ENCODE measurements at places on chromosomes 11 and 22. TPM values are rescaled to one million over a fixed set of nuclear protein-coding genes. Genes with fewer than 3 reads are reported as not detected.

Gene ACRV1
- polyA plus RNA-seq, result 1.3 TPM

Gene MMP10
- 1.8 TPM for polyA plus RNA-seq

DNA sequence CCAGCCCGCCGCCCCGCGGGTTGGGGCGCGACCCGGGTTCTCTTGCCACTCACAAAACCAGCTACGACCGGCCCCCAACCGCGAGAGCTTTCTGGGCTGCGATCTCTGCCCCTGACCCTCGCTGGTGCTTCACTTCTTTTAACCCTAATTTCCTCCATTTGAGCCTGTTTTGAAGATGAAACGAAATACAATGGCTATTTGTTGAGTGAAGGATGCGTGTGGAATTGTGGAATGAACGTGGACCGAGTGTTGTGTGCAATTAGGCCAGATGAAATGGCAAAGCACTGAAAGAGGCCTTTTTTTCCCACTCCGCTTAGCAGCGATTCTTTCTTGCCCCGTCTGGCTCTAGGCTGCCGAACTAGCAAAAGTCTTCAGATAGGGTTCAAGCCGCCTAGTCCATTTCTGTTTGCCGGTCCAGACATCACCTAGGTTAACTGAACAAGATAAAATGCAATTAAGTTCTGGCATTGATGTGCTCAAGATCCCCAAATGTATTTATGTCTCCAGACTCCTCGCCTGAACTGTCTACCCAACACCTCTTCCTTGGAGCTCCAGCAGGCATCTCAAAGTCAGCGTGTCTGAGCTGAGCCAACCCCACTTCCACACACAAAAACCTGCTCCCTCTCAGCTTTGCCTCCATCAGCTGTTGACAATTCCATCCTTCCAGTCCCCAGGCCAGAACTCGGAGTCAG lies 471 bp upstream of the TMEM184B start:
- DNase-seq, result no peak

DNA sequence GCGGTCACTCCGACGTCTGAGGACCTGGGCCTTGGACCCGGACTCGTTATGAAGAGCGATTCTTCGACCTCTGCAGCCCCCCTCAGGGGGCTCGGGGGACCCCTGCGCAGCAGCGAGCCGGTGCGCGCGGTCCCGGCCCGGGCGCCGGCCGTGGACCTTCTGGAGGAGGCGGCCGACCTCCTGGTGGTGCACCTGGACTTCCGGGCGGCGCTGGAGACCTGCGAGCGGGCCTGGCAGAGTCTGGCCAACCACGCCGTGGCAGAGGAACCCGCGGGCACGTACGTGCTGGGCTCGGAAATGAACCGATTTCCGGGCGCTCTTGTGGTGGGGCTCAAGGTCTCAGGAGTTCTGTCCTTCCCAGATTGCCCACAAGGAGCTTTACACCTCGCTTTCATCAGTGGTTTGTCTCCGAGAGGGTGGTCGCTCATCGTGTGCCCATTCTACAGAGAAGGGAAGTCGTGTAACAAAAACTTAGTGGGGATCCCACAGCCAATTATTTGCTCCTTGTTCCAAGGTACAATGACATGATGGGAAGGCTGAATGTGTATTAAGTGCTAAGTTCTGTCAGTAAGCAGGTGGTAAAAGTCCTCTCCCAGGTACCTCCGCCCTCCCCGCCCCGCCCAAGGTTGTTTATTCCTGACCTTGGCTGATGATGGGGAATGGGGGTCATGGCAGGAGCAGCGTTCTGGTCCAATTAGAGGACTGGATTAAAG lies 695 bp downstream of the PEX26 start:
- no peak for DNase-seq

- no peak for DNase-seq
Observed at GRCh38 chr11:116037861-116038260, 533.6 kb upstream of the CADM1 start.

Measured in right lung (tissue), 10 donors.